BJ (cell line): ENCODE measurements at places on chromosomes 7 and 10. TPM values are rescaled to one million over a fixed set of nuclear protein-coding genes. Genes with fewer than 3 reads are reported as not detected.

DNA sequence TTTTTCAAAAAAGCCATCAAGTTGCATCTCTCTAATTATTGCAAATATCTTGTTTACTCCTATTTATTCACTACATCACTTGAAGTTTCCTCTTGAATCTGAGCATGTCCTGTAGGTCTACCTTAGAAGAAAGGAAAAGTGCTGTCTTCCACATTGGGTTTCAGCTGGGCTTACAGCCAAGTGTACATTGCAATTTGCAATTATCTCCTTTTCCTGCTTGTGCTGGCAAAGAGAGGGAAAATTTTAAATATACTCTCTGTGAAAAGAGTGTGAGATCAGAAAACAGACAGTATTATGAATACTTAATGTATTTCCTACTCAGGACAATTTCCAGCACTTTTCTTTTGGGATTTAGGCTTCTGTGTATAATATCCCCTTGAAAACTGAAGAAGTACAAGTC, 839.7 kb downstream of the CNTNAP2 start:
- DNase-seq, result no peak

DNA sequence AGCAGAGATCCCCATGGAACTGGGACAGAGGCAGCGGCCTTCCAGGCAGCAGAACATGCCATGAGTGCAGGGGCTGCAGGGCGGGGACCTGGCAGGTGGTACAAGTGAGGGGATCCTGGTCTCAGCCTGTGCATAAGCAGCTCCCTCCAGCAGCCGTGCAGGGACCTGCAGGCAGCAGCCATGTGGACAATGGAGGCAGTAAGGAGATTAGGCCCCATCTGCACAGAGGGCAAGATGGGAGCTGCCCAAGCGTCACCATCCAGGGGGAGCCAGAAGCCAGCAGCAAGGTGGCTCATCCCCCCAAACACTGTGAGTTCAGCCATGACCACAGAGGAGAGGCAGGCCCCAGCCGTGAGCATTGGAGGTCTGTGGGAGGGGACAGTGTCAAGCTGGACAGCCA, 3.1 kb downstream of the DDC start:
- no peak for DNase-seq

GRCh38 chr7:53466371-53466770, 430.9 kb downstream of the POM121L12 start:
- no peak for DNase-seq

GRCh38 chr10:28910956-28911355, 233.6 kb downstream of the BAMBI start:
- DNase-seq, result peak; percentile 44

DNA sequence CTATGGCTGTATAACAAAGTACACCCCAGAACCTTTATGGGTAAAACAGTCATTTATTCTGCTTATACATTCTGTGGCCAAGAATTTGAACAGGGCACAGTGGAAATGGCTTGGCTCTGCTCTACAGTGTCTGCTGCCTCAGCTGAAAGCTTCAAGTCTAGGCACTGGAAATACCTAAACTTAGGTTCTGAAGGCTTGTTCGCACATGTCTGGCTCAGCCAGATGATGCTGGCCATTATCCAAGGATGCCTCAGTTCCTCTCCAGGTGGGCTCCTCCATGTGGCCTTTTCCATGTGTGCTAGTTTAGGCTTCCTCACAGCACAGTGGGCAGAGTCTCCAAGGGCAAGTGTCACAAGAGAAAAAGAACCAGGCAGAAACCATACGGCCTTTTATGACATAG, 76.8 kb downstream of the RALA start:
- DNase-seq, result no peak

DNA sequence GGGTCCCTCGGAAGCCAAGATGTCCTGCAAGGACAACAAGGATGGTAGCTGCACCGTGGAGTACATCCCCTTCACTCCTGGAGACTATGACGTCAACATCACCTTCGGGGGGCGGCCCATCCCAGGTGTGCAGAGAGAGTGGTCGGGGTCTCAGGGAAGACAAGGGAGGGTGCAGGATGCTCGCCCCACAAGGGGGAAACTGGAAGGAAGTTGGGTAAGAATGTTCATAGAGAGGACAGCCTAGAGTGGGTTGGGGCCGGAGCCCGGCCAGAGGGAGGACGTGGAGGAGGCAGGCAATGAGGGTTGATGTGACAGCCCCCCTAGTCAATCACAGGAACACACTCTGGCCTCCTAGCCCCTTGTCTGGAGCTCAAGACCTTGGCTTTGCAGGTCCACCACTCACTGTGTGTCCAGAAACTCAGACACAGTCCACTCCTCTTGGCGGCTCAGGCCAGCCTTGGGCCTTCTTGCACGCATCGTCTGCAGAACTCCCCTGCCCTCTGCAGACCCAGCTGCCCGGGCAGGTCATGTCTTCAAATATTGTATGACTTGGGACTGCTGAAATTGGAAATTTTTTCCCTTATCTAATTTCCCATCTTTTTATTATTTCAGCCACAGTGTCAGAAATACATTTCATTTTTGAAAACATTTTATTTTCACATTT, 15.7 kb upstream of the ATP6V1F start:
- no peak for DNase-seq

DNA sequence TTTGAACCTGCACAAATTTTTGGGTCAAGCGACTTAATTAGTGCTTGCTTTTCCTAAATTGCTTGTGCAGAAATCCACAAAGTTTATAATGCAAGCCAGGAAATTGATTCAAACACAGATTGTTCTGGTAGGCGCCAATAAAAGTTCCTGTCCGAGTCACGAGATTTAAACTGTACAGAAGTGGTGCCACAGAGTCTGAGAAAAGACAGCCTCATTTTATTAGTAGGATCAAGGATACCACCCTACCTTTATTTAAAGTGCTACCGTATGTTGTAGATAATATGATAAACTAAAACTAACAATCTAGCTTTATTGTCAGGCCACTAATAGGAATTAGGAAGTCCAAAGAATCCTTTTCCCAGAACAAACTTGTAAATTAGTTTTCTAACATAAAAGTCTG, 696.7 kb downstream of the TNS3 start:
- no peak for DNase-seq

GRCh38 chr7:127287133-127287532, 34.4 kb upstream of the GRM8 start:
- DNase-seq, result no peak

GRCh38 chr7:139769761-139770160, 8.0 kb downstream of the HIPK2 start:
- no peak for DNase-seq

DNA sequence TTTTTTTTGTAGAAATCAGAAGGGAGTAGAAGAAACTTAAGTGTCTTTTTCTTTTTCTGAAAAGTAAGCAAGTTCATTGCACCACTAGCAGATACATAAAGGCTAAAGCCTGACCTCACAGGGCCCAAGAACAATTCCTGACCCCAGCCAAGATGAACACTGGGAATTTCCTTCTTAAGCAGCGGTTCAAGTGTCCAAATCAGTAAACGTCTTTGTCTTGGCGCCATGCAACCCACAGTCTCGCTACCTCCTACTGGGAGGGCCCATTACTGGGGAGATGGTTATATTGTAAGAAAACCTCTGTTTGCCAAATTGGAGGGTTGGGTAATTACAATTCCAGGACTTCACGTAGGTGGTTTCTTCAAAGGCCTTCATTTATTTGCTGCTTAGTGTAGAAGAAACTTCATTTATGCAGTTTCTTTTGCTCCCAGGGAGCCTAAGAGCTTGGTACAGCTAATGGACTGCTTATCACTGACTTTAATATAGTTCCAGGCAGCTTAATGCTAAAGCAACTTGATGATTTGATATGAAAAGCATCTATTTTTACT, 58.3 kb upstream of the ADRB1 start:
- no peak for DNase-seq

DNA sequence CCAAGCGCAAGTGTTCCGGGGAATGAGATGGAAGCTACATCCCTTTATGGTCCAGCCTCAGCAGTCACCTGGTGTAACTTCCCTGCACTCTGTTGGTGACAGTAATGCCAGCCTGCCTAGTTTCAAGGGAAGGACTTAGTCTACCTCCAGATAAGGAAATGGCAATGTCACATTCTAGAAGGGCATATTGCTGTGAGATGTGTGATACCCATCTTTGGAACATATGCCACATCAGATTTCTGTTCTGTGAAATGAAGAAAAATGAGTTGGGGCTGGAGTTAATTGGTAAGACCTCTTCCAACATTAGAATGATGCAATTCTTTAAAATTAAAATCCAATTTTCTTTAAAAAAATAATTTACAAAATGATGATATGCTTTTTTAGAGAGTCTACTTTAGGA, 212.0 kb downstream of the LRMDA start:
- no peak for DNase-seq

DNA sequence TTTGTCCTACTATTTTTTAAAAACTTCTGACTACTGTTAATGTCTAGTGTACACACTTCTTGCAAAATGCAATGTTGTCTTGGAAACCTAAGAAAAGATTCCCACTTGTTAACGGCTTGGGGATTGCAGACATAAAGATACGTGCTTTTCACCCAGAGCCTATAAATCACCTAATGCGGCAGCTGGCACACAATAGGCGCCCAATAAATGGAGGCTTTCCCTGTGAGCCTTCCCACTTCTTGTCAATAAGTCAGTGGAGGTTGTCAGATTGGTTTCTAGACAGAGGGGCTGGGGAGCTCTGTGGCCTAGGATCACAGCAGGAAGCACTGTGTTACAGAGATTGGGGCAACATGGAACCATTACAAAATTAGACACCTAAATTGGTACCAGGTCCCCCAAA, 74.7 kb downstream of the VSTM4 start:
- no peak for DNase-seq

GRCh38 chr10:35223016-35223415, 96.4 kb downstream of the CREM start:
- DNase-seq, result no peak

- no peak for DNase-seq
Measured at GRCh38 chr10:127537924-127538323, 11.2 kb upstream of the NPS start.

- no peak for DNase-seq
Measured at GRCh38 chr10:66782144-66782543, 143.7 kb upstream of the LRRTM3 start.

DNA sequence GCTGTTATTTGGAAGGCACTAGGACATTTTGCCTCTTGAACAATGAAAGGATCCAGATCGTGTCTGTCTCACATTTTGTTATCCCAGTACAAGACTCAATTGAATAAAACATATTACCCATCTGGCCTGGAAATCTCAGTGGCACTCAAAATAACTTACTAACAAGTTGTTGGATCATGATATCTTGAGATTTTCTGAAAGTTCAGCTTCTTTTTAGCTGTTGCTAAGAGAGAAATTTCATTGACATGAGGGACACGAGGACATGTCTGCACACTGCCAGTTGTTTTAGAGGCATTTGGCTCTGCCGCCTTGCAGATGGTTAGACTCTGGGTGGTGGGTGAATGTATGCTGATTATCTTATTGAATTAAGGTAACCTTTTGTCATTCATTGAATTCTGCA, 41.0 kb downstream of the KAT6B start:
- no peak for DNase-seq

- no peak for DNase-seq
Measured at GRCh38 chr10:69413221-69413865, 3.4 kb downstream of the TACR2 start.

ZNF716 gene
- polyA plus RNA-seq, result not detected in 2 replicates

ABCA13 gene
- 0.15 and 0.34 TPM in 2 replicates for polyA plus RNA-seq

CHN2 gene
- not detected in 2 replicates for polyA plus RNA-seq

PNLIP gene
- polyA plus RNA-seq, result not detected in 2 replicates

FGFR2 gene
- 0.18 and 0.26 TPM in 2 replicates for polyA plus RNA-seq

RAMP3 gene
- not detected in 2 replicates for polyA plus RNA-seq

LLCFC1 gene
- not detected in 2 replicates for polyA plus RNA-seq

RSPH10B gene
- not detected in 2 replicates for polyA plus RNA-seq

OLAH gene
- polyA plus RNA-seq, result 0.15 and 0.29 TPM in 2 replicates

GRM3 gene
- not detected in 2 replicates for polyA plus RNA-seq

ERVW-1 gene
- polyA plus RNA-seq, result not detected in 2 replicates

FAM25C gene
- polyA plus RNA-seq, result not detected in 2 replicates

AS3MT gene
- 3.0 and 4.5 TPM in 2 replicates for polyA plus RNA-seq

VWC2 gene
- not detected in 2 replicates for polyA plus RNA-seq
